ENCODE measurements at places on chromosomes 2 and 18.

DNA sequence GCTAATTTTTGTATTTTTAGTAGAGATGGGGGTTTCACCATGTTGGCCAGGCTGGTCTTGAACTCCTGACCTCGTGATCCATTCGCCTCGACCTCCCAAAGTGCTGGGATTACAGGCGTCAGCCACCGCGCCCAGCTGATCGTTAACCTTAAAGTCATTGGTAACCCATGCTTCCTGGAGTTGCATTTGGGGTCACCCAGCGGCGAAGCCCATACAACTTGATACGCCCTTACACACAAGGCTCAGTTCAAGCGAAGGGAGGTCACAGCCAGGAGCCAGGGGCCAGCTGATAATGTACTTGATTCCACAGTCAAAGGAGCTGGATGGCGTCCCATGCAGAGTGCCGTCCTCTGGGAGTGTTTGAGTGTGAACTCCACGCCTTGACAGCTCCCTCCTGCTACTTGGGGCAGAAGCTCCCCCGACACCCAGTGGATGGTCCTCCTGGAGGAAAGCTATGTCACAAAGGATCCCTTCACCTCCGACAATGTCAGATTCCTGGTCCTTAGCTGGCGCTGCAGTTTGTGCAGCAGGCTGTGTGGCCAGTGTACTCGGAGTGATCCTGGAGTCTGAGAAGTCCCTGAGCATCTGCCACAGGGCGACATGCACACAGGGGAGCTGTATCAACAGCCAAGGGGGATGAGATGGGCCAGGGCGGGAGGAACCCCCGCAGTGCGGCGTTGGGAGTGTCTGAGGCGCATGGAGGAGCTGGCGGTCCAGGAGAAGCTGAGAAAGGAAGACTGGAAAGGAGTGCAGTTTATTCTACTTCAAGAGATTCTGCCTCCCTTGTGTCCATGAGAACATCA, 7.9 kb downstream of the CLHC1 start:
- no peak for DNase-seq

DNA sequence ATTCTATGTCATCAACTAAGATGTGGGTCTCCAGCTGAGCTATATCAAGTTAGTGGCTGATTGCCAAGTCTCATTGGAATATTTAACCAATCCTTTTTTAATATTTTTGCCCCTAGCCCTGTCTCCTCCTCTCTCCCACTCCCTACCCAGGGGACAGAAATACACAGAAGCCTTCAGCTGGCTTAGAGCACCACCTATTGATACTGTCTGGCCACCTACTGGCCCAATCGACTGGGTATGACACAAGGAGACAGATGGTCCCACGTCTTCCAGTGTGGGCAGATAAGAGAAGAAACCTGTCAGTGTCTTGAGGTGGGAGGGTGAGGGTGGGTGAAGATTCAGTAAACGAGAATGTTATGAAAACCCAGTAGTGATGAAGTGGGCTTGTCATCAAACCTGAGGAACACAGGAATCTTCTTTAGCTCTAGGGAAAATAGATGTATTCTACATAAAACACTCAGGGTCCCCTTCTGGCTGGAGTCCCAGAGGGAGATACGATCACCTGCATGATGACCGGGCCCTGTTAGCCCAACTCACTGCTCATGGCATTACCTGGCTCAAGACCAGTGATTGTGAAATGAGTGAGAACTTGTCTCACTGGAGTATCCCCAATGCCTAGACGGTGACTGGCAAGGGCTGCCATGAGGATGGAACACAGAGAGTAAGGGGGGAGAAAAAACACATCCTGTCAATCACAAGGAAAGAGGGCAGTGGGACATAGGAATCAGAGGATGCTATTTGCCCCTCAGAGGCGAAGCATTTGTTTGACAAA, 26.7 kb downstream of the POLR1A start:
- peak; percentile 39 for DNase-seq

GRCh38 chr2:1156531-1156930, 205.9 kb downstream of the SNTG2 start:
- DNase-seq = no peak

- DNase-seq = peak; percentile 31
These were observed at the start of gene NBAS for GRCh38 chr2:15560988-15561573. Gene NBAS (minus strand): TSS chr2:15561334. CDS start chr2:15561304, 30 bp downstream.

DNA sequence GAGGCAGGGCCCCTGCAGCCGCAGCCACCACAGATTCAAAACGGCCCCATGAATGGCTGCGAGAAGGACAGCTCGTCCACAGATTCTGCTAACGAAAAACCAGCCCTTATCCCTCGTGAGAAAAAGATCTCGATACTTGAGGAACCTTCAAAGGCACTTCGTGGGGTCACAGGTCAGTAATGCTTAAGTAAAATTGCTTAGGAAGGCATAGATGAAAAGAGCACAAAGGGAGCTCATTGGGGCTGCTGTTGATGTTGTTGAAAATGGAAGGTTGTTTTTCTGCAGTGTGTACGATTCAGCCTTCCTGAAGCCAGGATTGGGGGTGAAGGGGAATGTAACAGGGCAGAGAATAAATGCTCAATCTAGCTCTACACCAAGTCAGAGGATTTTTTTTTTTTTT, 90.5 kb downstream of the KCTD18 start:
- no peak for DNase-seq

- DNase-seq = no peak
These were observed 249.4 kb downstream of the GRB14 start for GRCh38 chr2:164371916-164372315.

DNA sequence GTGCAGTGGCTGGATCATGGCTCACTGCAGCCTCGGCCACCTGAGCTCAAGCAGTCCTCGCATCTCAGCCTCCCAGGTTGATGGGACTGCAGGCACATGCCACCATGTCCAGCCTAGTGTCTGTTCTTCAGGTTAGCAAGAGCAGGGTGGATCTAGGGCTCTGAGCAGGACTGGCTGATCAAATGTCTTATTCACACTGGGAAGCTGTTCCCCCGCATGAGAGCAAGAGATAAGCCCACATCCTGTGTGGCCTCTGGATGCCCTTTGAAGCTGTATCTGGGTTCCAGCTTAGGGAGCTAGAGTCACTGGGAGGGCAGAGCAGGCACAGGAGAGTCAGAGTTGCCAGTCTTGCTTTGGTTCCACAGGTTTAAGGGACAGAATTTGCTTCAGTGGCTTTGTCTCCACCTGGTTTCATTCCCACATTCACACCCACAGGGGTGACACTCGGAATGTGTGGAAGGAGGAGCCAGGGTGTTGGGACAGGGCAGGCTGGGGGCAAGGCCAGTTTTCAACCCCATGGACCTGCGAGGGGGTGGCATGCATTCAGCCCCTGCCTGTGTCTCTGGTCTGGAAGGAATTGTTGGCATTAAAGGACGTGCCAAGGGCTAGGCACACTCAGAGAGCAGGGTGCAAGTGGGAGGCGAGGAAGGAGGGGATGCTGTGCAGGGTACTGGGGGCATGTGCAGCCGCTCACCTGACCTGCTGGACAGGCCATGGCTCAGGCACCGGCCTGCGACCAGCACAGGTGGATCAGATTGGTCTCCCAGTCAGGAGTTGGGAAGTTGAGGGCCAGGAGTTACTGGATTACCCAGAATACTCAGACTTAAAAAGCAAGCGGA, 24.5 kb downstream of the PTPN18 start:
- DNase-seq = no peak
